ENCODE measurements at places on chromosomes 13 and 19.

- DNase-seq, result no peak
Observed at GRCh38 chr19:30163663-30164062, 208.5 kb upstream of the ZNF536 start.

- peak; percentile 93 for DNase-seq
Observed at GRCh38 chr19:48321622-48322591, 3.4 kb upstream of the EMP3 start.

- peak; percentile 61 for DNase-seq
Observed at GRCh38 chr13:40292108-40292507, 374.3 kb downstream of the FOXO1 start.

- DNase-seq, result peak; percentile 4
Observed at GRCh38 chr19:11848594-11849469, at the start of gene ZNF439. ZNF439 (plus strand) TSS chr19:11848726; CDS start chr19:11848868, 142 bp downstream.

GRCh38 chr13:99836291-99836690 lies 135.3 kb downstream of the ZIC5 start:
- no peak for DNase-seq

- DNase-seq, result no peak
Observed at GRCh38 chr13:112752711-112753541, 63.1 kb downstream of the ATP11A start.

- no peak for DNase-seq
Observed at GRCh38 chr19:54877471-54877870, 3.4 kb downstream of the FCAR start.

- DNase-seq, result no peak
Observed at GRCh38 chr19:37983916-37984315, 76.9 kb downstream of the SIPA1L3 start.

DNA sequence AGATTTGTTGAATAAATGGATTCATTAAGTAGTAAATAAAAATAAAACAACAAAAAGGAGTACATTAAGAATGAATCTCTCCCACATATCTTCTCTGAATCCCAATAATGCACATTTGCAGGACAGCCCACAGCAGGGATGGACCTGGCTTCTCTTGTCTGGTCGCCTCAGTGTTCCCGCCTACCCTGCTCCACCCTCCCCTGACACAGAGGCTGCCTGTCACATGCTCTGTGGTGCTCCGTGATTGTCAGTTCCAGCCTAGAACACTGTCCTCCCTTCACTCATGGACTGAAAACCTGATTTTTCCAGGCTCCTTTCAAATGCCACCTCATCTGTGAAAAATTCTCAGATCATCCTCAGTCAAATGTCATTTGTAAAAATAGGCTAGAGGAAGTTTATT lies 94.5 kb upstream of the GPR12 start:
- no peak for DNase-seq

DNA sequence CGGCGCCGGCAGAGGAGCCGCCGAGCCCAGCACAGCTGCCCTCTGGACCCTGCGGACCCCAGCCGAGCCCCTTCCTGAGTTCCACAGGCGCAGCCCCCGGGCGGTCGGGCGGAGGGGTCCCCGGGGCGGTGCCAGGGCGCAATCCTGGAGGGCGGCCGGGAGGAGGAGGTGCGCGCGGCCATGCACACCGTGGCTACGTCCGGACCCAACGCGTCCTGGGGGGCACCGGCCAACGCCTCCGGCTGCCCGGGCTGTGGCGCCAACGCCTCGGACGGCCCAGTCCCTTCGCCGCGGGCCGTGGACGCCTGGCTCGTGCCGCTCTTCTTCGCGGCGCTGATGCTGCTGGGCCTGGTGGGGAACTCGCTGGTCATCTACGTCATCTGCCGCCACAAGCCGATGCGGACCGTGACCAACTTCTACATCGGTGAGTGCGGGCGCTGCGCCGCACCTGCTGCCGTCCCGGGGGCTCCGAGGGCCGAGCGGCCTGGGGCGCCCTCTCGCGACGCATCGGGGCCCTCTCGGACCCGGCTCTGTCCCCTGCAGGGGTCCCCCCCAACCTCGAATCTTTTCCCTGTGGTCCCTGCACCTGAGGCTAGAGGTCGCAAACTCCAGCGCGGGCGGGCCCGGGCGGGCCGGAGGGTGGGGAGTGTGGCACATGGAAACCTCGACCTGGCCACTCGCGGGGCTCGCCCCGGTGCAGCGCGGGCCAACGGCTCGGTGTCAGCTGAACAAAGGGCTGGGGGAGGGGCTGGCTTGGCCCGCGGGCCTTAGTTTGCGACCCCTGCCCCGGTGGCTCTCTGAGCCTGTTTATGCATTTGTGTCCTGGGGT lies at the start of gene KISS1R:
Gene KISS1R (plus strand): TSS at position 11 of the 829 bp plus-strand sequence. CDS start 170 bp downstream, at position 181.
- peak; percentile 48 for DNase-seq

- no peak for DNase-seq
Observed at GRCh38 chr13:30971575-30971974, 39.1 kb downstream of the TEX26 start.

DNA sequence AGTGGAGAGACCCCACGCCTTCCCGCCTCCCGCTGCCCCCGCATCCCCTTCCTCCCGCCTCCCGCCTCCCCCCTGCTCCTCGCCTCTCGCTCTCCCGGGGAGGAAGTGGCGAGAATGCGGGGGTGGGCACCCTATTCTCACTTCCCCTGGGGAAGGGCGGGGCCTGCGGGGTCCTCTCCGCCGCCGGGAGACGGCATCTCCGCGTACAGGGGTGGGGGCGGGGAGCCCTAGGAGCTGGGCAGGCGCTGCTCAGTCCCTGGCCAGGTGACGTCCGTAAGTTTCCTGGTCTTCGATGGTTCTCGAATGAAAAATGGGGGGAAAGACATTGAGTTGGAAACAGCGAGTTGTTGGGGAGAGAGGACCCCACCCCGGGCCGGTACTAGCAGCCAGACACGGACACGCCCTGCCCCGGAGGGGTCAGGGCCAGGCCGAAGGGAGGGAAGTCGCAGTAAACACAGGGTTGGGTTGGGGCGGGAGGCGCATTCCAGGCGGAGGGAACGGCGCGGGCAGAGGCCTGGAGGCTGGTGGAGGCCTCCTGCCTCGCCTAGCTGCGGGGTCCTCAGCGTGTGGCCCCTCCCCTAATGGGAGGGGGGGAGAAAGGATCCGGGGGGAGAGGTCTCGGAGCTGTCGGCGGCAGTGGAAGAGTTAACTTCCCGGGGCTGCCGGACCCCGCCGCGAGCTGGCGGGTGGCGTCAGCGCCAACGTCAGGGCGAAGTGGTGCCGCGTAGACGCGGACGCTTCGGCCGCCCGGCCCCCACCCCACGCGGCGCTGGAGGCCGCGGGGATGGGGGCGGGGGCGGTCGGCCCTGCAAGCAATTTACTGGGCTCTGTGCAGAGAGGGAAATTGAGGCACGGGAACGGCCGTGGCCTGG lies 10.4 kb upstream of the JUND start:
- no peak for DNase-seq

DNA sequence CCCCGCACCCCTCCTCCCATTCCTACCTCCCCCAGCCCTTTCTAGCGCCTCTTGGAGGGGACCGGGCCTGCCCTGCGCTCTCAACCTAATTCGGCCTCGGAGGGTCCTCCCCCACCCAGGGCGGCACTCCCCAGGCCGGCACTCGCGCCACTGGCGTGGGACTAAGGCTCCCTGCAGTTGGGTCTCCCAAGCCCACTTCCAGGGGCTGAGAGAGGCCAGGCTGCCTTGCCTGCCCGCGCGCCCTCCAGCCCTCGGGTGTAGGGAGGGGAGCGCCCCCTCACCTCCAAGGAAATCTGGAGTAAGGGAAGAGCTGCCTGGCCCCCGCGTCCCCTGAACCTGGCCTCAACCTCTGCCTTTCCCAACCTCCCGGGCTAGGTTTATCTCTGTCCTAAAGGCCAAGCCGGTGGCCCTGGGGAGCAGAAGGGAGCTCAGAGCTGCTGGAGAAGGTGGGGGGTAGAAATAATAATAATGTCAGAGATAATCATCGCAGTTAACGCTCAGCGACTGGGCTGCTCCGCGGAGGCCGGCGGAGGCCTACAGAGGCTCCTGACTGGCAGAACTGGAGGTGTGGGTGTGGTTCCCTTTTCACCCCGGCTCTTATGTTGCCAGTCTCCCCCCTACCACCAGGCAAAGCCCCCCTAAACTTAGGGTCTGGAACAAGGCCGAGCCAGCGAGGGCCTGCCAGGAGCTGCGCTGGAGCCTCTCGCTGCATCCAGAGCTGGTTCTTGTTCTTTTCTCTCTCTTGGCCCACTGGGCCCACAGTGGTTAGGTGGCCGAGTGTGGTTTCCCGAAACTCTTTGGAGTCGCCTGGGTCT lies 9.6 kb downstream of the ZIC2 start:
- DNase-seq, result no peak

- DNase-seq, result peak; percentile 54
Observed at GRCh38 chr13:29901710-29902631, 51.6 kb upstream of the UBL3 start.

DNA sequence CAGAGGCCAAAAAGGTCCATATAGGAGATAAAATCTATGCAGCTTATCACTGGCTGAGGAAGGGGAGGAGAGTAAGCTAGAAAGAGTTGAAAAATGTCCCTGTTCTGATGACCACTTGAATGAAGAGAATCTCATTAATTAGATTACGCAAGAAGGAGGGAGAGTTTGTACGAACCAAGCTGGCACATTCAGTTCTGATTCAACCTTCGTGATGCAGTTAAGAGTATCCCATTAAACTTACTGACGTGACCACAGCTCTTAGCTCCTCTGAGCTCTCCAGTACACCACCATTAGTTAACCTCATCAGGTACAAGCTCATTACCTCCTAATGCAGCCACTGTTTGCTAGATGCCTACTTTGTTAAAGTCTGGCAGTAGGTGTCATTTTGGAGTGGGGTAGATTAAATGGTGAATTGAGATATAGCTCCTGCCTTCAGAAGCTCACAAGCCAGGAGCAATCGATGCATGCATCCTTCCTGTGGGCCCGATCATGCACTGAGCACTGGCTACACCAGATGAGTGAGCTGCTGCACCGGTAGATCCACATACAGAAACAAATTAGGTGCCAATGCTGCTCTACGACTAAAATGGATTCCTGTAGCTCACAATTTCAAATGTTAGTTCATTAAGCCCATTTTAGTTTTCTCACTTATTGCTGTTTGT lies 458.3 kb downstream of the COG6 start:
- no peak for DNase-seq

DNA sequence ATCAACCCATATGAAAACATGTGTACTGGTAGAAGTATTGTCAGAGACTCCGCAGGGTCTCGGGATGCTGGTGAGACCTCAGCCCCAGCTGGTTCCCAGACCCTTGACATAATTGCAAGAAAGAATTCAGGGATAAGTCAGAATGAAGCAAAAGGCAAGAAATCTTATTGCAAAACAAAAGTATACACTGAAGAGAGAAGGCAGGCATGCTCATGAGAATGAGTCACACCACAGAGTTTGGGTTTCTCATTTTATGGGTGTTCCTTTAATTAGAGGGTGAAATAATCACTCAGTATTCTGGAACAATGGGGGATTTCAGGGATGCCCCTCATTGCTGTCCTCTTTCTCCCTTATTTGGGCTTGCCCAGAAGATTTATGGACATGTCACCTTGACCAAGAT lies 1423.8 kb upstream of the MIR17HG start:
- no peak for DNase-seq

- DNase-seq, result no peak
Observed at GRCh38 chr19:53646144-53646543, 14.3 kb downstream of the DPRX start.

GRCh38 chr19:37007587-37008220 lies 70.5 kb upstream of the ZNF420 start:
- DNase-seq, result peak; percentile 81

DNA sequence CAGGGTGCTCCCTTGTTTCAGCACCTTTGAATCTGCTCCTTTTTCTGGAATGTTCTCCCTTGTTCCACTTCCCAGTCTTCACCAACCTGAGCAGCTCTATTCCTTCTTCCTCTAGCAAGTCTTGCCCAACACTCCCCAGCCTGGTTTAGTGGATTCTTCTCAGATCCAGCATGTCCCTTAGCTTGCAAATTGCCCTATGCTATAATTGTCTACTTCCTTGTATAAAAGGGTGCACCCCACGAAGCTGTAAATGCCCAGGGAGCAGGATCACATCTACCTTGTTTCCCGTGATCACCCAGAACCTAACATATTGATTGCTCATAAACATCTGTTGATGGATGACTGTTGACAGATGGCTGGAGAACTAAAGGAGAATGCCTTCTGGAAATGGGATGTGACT lies 93.2 kb upstream of the C1QTNF9B start:
- DNase-seq, result peak; percentile 43

DNA sequence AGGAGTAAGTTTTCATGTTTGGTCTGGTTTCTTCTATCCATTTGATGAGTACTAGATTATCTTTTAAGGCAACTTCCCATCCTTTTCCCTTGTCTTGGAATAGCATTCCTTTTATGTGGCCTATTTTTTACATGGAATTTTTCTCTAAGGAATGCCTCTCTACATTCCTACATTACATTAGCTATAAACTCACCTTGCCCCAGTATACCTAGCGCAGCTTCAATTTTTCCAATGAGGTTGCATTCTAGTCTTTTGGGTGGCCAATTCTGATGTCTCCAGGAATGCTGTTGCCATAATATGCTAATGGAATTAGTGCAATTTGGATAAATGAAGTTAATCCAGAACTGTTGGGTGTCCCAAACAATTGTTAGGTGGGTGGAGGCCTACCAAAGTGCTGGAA lies 33.8 kb downstream of the KBTBD6 start:
- no peak for DNase-seq

GRCh38 chr13:93577105-93577504 lies 350.5 kb downstream of the GPC6 start:
- no peak for DNase-seq

- no peak for DNase-seq
Observed at GRCh38 chr19:16283210-16284061, 41.2 kb upstream of the KLF2 start.

- DNase-seq, result no peak
Observed at GRCh38 chr19:38707512-38708114, 36.7 kb downstream of the CAPN12 start.

DNA sequence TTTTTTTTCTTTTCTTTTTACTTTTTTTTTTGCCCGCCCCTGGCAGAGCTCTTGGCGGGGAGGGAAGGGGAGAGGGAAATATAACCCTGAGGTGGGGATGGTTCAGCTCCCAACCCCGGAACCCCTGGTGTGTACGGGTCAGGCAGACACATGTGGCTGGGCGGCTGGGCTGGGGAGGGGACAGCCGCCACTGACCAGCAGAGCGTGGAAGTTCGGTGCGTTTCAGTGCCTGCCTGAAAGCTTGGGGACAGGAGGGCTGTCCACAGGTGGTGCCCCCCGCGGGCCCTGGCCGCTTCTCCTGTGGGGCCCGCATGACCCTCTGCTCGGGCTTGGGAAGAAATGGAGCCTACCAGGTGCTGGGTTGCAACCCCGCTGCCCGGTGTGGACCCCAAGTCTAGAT lies 5.2 kb upstream of the MYDGF start:
- no peak for DNase-seq

GRCh38 chr13:97367016-97367822 lies 66.8 kb upstream of the RAP2A start:
- DNase-seq, result no peak

DNA sequence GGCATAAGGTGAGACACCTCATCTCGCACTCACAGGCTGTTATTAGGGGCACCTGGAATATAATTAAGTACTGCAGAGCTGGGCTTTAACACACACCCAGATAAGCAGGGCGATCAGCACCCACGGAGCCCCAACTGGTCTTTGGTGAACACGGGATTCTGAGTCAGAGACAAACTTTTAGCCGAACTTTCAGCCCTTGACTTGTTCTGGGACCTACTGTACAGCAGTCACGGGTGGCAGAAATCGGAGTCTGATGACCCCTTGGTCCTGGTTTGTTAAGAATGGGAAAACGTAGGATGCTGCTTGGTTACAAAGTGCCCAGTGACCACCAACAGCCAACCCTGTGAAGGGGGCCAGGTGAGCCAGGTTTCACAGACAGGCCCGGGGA lies 9.0 kb downstream of the SH3GL1 start:
- no peak for DNase-seq

- DNase-seq, result no peak
Observed at GRCh38 chr19:6273701-6274601, 5.8 kb downstream of the MLLT1 start.
